ENCODE measurements at places on chromosomes 1 and 21.

GRCh38 chr1:160645386-160646130 lies 1.3 kb downstream of the SLAMF1 start:
- no peak for DNase-seq

GRCh38 chr1:33468531-33468930 lies 3.9 kb upstream of the ZSCAN20 start:
- no peak for DNase-seq

GRCh38 chr21:44960141-44961092 lies 20.6 kb downstream of the SLX9 start:
- DNase-seq: no peak

- no peak for DNase-seq
Observed at GRCh38 chr1:177959811-177960515, 9.9 kb downstream of the SEC16B start.

DNA sequence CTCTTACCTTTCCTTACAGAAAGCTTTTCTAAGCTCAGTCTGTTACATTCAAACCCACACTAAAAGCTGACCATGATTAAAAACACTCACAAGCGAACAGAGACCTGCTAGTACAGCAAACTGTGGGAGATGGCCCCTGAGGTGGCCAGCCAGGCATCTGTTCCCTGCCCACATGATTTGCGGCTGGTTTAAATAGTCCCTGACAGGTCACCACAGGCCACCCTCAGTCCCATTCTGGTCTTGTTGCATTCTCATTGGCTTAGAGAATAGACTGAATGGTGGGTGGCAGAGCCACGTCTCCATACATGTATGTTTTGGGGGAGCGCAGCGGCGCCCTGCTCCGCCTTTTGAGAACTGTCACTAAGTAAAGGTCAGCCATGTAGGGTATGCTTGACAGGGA lies 2.3 kb upstream of the ACTA1 start:
- no peak for DNase-seq

DNA sequence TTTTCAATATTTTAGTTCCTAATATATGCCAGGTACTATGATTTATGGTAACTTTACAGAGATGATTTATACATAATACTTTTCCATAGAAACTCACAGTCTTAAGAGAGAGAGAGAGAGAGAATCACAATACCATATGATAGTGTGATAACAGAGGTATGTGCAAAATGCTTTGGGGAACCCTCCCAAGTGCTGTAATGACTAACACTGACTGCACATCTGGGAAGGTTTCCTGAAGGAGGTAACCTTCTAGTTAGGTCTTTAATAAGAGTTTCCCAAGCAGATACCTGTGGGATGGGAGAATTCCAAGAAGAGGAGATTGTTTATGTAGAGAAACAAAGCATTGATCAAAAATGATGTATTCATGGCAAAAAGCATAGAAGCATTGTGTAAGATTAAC lies 34.6 kb upstream of the PIGC start:
- no peak for DNase-seq

GRCh38 chr1:19210772-19211549 lies 895 bp upstream of the UBR4 start:
- no peak for DNase-seq

Measured in CD4-positive, alpha-beta T cell treated with Interleukin-17A for 1 hour (primary cell).